Stimulated activated CD4-positive, alpha-beta T cell treated with anti-CD3 and anti-CD28 coated beads, Interleukin-15, amount 100 ng/mL, for 1 hour (primary cell): ENCODE measurements at places on chromosomes 3 and 15.

GRCh38 chr3:171874251-171874681, 31.1 kb downstream of the TMEM212 start:
- DNase-seq = no peak

GRCh38 chr15:33587773-33588172, 277.0 kb downstream of the RYR3 start:
- no peak for DNase-seq

DNA sequence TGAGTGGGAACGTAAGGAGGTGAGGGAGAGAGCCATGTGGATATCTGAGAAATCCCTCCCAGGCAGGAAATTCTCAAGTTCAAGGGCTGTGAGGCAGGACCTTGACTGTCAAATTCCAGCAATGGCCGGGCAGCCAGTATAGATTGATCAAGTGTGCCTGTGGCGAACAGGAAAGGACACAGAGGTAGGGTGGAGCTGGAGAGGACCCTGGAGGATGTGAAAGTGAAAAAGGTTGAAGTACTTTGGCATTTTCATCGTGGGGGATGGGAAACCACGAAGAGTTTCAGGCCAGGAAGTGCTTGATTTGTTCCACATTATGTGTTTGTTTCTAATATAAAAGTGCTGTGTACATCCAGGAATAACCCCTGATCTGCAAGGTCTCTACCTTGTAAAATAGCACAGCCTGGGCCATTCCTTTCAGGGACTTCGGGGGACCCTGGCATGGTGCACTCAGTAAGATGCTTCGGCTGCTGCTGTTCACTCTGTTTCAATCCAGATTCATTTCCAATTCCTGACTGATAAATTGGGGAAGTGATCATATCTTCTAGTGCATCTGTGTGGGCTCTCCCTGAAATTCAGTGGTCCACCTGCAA, 156.6 kb downstream of the MCTP2 start:
- DNase-seq = no peak

DNA sequence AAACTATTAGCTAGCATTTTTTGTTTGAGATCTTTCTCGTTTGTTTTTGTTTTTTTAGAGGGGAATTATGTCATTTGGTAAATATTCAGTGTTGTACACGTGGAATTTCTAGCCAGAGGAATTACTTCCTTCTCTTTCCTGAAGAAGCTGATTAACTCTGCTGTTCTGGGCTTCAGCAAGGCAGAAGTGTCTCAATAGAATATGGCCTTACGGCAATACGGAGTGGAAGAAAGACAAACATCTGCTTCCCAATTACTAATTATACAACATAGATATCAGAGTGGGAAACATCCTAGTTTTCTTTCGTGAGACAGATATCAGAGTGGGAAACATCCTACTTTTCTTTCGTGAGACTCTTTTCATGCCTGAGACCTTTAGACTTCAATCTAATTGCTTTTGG, 11.9 kb downstream of the P3H2 start:
- no peak for DNase-seq

DNA sequence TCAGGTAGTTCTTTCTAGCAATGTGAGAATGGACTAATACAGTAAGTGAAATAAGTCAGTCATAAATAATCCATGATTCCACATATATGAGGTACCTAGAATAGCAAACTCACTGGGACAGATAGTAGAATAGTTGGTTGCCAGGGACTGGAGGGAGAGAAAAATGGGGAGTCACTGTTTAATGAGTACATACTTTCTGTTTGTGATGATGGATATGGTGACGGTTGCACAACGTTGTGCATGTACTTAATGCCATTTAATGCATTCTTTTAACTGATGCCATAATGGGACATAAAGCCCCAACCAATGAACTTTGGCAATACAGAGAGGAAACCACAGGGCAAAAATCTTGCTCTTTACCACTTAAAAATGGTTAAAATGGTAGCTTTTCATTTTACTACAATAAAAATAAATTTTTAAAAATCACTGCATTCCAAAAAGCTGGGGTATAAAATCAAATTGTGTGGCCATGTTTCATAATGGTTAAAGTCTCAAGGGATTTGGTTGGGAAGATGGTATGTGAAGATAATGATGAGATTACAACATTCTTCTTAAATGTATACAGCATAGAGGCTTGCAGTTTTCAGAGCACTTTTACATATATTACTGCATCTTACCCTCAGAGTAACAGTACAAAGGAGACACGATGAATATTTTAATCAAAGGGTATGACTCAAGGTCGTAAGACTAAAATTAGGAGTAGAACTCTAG, 45.2 kb downstream of the ADAM10 start:
- DNase-seq = no peak

DNA sequence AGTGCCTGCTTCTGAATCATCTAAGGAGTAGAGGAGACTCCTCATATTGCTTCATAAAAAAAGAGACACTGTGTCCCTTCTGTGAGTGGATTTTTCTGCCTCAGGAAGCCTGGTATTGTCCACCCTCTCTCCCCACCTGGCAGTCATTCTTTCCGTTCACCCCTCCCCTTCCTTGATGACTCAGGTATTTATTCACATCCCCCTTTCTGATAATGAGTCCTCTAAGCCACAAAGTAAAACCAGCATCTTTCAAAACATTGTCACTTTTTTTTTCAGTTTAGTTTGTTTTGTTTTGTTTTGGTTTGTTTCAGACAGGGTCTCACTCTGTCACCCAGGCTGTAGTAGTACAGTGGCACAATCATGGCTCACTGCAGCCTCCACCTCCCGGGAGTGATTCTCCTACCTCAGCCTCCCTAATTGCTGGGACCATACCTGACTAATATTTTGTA, 65.2 kb upstream of the UBE2E1 start:
- no peak for DNase-seq

DNA sequence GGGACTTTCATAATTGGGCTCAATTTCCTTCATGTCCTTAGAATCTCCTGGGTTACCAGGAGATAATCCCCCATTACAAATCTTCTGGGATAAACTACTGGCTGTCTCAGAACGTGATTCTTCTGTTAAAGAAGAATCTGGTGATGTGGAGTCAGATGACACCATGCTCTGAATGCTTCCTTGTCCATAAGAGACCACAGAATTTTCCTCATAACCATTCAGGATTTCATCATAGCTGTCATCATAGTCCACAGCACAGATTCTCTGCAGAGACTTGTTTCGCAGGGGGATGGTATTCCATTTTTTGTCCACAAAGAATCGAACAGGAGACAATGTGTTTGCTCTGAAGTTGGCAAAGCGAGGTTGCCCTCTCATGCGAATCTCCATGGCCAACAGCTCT, 109.8 kb upstream of the TSPAN3 start:
- no peak for DNase-seq

DNA sequence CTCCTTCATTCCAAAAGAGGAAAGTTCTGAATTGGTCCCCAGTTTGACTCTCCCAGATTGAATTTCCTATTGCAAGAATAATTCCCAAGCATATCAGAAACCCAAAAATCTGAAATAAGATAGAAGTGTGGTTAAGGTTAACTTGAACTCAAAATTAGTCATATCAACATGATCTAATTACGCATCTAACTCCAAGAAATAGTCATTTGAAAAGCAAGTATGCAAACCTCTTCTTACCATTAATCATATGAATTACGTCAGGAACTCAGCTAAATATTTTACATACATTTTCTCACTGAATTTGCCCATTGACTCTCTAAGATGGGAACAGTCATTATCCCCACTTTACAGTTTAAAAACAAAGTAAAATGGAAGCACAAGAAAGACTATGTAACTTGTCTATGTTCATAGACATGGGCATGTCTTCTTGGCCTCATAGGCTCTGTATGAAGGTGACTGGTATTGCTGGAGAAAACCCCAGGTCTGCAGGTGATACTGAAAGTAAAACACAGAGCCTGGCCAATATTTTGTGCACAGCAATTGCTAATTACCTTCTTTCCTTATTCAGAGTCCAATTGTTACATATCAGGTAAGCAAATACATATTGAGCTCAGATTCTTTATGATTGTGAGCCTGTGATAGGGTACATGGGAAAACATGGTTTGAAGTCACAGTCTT, 139.2 kb downstream of the ATP8B4 start:
- no peak for DNase-seq

DNA sequence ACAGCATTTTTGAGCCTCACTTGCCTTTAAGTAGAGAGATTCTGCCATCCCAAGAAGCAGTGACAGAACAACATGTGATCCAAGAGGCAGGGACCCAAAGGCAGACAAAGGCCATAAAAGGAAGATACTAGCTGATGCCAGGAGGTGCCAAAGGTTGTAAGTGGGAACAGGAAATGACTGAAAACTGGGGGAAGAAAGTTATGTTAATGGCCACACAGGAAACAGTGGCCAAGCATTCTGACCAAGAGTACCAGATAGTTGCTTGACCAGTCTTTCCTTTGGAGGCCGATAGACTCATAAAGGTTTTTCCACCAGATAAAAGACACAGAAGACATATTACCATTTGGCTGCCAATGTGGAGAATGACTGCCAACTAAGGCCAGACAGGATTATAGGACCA, 274.5 kb upstream of the PEX5L start:
- no peak for DNase-seq

DNA sequence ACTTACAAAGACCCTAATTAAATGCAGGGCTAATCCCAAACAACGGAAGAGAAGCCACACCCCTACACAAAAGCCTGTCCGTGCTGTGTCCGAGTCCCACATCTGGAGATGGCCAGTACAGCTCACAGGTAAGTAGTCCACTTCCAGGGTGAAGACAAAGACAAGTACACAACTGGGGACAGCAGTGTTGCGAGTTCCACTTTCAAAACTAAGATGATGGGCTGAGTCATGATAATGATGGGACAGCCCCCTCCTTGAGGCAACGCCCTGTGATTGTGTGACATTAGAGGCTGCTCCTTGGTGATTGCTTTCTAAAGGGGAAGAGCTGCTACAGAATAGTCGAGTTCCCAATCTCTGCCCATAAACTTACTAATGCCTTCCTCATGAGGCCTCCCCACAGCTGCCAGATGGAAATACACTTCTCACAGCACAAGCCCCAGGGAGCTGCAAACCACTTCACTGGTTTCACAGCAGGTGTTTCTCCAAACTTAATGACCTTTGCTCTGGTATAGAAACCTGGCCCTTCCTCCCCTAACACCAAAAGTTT, 27.6 kb downstream of the RFT1 start:
- no peak for DNase-seq

GRCh38 chr3:4494895-4495264, 1.7 kb downstream of the ITPR1 start:
- DNase-seq = no peak

DNA sequence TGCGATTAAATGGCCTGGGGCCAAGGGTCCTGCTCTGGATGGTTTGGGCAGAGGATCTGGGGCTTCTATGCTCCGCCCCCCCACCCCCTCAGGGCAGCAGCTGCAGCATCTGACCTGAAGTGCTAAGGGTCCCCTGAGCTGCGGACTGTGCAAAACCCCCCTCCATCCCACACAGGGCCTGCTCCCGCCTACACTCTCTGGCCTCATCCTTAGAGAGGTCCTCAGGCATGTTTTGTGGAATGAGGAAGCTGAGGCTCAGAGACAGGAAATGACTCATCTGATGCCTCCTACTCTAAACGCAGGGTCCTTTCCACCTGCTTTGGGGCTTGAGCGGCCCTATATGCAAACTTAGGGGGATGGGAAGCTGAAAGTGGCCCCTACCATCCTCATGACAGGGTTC, 59.5 kb upstream of the CTSH start:
- DNase-seq = no peak

DNA sequence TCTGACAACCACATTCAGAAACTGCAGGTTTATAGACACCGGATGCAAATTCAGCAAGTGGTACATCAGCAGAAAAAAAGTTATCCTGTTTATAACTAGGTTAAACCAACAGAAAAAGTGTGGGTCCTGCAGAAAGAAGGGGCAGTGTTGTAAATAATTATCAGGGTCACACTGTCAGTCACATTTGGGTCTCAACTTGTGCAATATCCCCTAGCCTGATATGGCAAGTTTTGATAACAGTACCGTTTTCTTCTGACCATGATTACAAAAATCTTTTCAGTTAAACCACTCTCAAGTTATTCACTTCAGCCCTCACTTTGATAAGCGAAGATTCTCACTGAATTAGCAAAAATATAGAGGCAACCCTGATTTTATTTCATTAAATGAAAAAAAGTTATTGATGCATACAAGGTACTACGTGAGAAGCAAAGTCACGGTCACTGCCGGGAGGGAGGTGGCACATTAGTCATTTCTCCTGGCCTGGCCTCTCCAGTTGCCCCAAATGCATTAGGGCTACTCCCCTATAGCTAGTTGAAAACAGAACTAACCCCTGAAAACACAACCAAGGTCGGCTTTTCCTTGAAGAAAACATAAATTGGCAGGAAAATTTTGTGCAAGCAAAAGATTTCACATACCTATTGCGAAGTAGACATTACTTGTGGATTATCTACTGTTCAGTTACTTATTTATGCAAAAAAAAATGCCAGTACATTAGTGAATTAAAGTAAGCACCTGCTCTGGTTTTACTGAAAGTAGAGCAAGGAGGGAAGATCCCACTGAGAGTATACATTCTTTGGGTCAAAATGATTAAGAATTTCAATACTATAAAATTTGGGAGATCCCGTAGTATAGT, 28.6 kb downstream of the IL5RA start:
- DNase-seq = no peak

- DNase-seq = peak; percentile 34
Observed at GRCh38 chr15:78264304-78265136, at the start of gene DNAJA4. TSS of gene DNAJA4 (plus strand) at chr15:78264562. CDS start at chr15:78264764, 202 bp downstream.

DNA sequence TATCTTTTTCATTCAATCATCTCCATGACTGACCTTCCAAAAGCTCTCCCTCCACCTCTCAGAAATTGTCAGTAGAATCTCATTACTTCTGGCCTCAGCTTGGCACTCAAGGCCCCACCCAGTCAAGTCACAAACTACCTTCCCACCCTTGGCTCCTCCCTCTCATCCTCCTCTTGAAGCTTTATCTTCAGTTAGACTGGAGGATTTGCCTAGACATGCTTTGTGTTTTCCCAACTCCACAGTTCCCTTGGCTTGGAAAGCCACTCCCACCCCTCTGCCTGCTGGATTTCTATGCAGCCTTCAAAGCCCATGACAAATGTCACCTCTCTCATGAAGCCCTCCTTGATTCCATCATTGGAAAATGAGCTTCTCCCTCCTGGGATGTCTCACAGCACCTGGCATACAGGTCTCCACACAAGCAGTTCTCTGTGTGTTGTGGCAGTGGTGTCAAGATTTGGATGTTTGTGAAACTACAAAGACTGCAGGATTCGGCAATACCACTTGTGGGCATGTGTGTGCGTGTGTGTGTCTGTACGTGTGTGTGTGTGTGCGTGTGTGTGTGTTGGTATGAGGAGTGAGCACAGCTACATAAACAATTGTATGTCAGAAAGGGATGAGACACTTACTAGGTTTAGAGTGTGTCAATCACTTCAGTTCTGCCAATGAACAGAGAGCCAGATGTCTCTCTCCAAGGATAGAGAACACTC, 45.3 kb upstream of the VPS8 start:
- DNase-seq = no peak
